Epithelial cell of proximal tubule (primary cell): ENCODE measurements at places on chromosomes 2 and 18.

- no peak for DNase-seq
Measured at GRCh38 chr2:53379547-53379946, 388.1 kb upstream of the CHAC2 start.

DNA sequence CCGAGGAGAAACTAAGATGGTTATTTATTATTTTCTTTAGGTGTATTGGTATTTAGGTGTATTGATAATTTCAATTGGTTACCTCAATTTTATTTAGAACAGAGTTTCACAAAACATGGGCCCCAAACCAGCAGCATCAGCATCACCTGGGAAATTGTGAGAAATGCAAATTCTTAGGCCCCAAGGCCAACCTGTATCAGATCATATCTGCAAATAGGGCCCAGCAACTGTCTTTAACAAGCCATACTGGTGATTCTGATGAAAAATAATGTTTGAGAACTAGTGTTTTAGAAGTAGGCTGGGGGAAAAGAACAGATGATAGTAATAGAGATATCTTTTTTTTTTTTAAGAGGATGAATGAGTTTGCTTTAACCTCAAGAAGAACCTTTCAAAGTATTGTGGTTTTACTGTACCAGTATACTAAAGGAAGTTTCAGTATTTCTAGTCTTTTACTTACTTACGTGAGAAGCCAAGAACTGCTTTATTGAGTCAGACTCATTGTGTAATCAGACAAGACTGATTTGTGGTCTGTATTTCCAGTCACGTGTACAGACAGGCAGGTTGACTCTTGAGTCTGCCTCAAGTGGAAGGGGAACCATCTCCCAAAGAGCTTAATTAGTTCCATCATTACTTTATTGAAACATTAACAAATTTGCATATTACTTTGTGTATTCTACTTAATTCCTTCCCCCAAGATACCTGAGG is 60.4 kb upstream of the GAREM1 start:
- peak; percentile 74 for DNase-seq

DNA sequence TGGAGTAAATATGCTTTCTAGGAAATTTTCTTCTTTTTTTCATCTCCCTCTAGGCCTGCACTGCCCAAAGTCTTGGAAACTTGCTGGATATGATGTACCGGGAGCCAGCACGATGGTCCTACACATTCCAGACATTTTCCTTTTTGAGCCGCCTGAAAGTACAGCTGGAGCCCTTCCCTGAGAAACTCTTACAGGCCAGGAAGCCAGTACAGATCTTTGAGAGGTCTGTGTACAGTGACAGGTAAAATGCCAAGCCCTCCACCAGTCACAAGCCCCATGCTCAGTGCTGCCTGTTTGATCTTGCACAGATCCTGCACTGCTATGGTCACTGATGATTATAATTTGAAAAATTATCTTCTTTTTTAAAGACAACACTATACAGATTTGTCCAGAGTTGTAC is 20.0 kb downstream of the DGUOK start:
- DNase-seq: no peak

GRCh38 chr2:197121756-197122385 is 188.7 kb downstream of the ANKRD44 start:
- no peak for DNase-seq

- DNase-seq: no peak
Measured at GRCh38 chr2:42996528-42996927, 204.1 kb upstream of the HAAO start.
